ENCODE measurements at places on chromosomes 2 and 18.
A peak's percentile ranks its signal among the peaks of the same experiment; 100 is the strongest.

- no peaks in the 10 kb centered on the region for H3K27me3 ChIP-seq
- H3K4me3 ChIP-seq = no peak overlapping the region
- no peak overlapping the region for H3K27ac ChIP-seq
- no peaks in the 10 kb centered on the region for H3K4me1 ChIP-seq
These were observed 5.1 kb upstream of the CALCRL start for GRCh38 chr2:187453078-187453641.

- no peak within 1 kb of the TSS for H3K27ac ChIP-seq
- peaks cover 35% of the 10 kb centered on the region for H3K4me1 ChIP-seq
- H3K27me3 ChIP-seq = no peaks in the 10 kb centered on the region
- peak; percentile 46 for DNase-seq
- H3K4me3 ChIP-seq = peak within 1 kb of the TSS; percentile 95
These were observed at the start of gene SESTD1 for GRCh38 chr2:179264368-179265081. Gene SESTD1, minus strand, starts transcription at chr2:179264832. Its CDS starts 72,991 bp downstream, at chr2:179191841.

DNA sequence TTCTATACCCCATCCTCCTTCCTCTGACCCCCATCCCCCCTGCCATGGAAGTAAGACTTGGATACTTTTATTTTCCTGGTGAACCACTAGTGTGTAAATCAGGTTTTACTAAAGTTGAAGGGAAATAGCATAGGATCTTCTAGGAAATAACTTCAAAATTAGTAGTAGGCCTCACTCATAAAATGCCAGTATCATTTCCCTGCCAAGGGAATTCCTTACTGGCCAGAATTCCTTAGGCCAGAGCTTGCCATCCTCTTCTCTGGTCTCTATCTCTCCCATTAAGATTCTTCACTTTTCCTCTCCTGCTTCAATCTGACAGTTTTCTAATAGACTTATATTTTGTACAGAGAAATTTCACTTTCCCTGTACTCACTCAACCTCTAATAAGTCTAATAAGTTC lies 322.8 kb upstream of the TANK start:
- DNase-seq = no peak
- no peak overlapping the region for H3K27ac ChIP-seq
- H3K36me3 ChIP-seq = no peaks in the 10 kb centered on the region
- no peaks in the 10 kb centered on the region for H3K27me3 ChIP-seq

- no peak overlapping the region for H3K27ac ChIP-seq
- H3K27me3 ChIP-seq = no peaks in the 10 kb centered on the region
- H3K4me3 ChIP-seq = no peak overlapping the region
- H3K4me1 ChIP-seq = no peaks in the 10 kb centered on the region
These were observed 50.1 kb downstream of the KIAA2012 start for GRCh38 chr2:202122980-202123720.

- no peaks in the 10 kb centered on the region for H3K27me3 ChIP-seq
- no peak for DNase-seq
- peaks cover 9% of the 10 kb centered on the region for H3K4me1 ChIP-seq
- no peak overlapping the region for H3K4me3 ChIP-seq
- H3K27ac ChIP-seq = no peak overlapping the region
These were observed 24.2 kb downstream of the ZAP70 start for GRCh38 chr2:97737421-97738178.

DNA sequence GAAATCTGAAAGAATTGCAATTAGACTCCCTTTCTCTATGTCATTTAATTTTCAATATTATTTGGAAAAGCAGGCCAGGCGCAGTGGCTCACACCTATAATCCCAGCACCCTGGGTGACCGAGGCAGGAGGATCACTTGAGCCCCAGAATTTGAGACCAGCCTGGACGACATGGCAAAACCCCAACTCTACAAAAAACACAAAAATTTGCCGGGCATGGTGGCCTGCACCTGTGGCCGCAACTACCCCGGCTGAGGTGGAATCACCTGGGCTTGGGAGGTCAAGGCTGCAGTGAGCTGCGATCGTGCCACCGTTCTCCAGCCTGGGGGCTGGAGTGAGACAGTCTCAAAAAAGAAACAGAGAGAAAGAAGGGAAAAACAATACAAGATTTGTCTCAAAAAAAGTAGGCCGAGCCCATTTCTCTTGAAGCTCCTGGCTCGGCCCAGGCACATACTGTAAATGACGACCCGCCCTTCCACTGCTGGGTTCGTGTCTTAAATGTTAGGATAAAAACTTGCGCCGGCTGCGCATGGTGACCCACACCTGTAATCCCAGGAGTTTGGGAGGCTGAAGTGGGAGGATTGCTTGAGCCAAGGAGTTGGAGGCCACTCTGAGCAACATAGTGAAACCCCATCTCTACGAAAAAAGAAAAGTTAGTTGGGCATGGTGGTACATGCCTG lies 31.1 kb upstream of the GPC1 start:
- no peak overlapping the region for H3K4me3 ChIP-seq
- no peaks in the 10 kb centered on the region for H3K4me1 ChIP-seq
- H3K36me3 ChIP-seq = no peaks in the 10 kb centered on the region
- DNase-seq = no peak
- no peaks in the 10 kb centered on the region for H3K27me3 ChIP-seq

GRCh38 chr18:59426855-59427254 lies 67.8 kb upstream of the LMAN1 start:
- H3K27me3 ChIP-seq = no peaks in the 10 kb centered on the region
- no peak for DNase-seq
- H3K36me3 ChIP-seq = no peaks in the 10 kb centered on the region
- no peak overlapping the region for H3K4me3 ChIP-seq

DNA sequence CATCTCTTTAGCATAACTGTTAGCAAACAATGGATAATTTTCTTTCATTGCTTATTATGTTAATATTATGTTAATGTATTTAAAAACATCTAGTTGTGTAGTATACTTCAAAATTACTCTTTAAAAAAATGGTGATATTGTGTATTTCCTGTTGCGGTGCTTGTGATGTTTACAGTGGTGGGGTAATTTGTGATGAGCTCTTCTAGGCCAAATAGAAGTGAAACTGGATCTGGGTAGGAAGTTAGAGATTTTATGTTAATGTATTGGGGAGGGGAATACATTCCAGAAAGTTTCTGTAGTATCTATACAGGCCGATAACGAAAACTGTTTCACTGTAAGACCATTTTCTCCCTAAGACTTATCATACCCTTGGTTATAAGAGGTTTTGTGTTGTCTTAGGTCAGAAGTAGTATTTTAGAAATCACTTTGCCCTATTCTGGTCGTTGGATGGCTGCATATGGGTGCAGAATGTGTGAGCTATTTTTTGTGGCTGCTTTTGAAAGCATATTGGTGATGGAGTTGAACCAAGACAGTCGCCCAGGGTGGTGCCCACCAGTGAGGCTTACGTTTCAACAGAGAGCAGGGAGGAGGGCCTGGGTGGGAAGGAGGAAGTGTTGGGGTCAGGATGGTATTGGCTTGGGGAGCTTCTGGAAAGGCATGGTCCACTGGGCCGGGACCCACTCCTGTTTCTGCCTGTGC lies 5.8 kb downstream of the TSHZ1 start:
- no peak for DNase-seq
- H3K36me3 ChIP-seq = no peaks in the 10 kb centered on the region
- H3K4me1 ChIP-seq = peaks cover 21% of the 10 kb centered on the region
- H3K27ac ChIP-seq = no peak overlapping the region
- no peak overlapping the region for H3K4me3 ChIP-seq

- H3K36me3 ChIP-seq = no peaks in the 10 kb centered on the region
- H3K4me3 ChIP-seq = no peak overlapping the region
- H3K27ac ChIP-seq = peak overlapping the region; percentile 66
These were observed 100.5 kb downstream of the TACR1 start for GRCh38 chr2:75098856-75099255.

- H3K36me3 ChIP-seq = no peaks in the 10 kb centered on the region
- no peak for DNase-seq
- peaks cover 45% of the 10 kb centered on the region for H3K4me1 ChIP-seq
- peak overlapping the region; percentile 22 for H3K27ac ChIP-seq
- H3K27me3 ChIP-seq = no peaks in the 10 kb centered on the region
These were observed 110.0 kb upstream of the STPG4 start for GRCh38 chr2:47265158-47265557.

DNA sequence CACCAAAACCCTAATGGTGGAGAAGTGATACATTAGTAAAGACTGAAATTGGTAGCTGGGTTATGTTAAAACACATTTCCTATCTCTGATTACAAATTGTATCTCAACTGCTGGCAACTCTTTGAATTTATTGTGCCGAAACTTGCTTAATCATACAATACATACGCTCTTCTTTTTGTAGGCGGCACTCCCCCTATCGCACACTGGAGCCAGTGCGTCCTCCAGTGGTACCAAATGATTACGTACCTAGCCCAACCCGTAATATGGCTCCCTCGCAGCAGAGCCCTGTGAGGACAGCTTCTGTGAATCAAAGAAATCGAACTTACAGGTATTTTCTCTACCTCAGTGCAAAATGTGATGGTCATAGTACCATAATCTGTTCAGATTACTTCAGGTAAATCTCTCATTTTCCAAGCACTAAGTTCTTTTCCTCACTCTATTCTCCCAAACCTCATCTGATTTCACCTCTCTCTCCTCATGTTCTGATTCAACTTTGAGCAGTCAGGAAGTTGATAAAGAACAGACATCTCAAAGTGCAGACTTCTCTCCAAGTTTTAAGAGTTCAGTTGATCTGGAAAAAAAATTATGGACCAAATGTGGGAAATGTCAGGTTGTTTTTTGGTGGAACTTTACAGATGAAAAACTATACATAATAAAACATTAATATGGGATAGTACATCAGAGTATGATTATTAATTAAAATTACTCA lies 66.5 kb downstream of the ABI2 start:
- peaks cover 27% of the 10 kb centered on the region for H3K36me3 ChIP-seq
- H3K4me3 ChIP-seq = no peak overlapping the region
- no peak for DNase-seq
- H3K27ac ChIP-seq = no peak overlapping the region

DNA sequence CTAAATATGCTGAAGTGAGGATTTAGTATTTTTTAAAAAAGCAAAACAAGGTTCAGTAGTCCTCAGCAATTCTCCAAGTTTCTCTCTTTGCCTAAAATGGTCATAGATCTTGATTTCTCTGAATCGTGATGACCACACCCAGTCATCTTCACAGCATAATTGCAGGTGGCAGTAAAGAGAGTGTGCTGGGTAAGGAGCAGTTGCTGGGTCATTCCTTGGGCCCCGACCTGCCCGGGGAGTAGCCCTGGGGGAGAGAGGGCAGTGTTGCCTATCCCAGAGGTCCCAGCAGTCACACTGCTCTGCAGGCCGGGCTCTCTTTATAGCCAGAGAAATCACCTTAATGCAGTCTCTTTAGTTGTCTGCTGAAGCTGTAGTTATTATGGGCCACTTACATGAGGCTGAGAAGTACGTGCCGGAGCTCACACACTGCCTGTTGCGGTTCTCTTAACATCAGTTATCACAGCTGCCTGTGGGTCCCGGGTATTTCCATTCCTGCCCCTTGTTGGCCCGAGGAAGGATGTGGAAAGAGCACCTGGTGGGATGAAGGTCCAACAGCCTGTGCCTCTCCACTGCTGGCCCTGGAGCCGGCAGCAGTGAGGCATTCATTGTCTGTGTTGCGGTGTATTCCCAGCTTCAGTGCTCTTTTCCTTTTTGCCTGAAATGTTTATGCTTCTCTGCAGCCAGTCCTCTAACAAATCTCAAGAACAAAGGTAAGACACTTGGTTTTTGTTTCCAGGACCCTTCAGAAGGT lies 230.1 kb downstream of the ALPK2 start:
- DNase-seq = no peak
- H3K4me1 ChIP-seq = no peaks in the 10 kb centered on the region
- no peak overlapping the region for H3K27ac ChIP-seq
- peaks cover 15% of the 10 kb centered on the region for H3K36me3 ChIP-seq
- H3K27me3 ChIP-seq = no peaks in the 10 kb centered on the region

GRCh38 chr2:238910751-238911351 lies 63.0 kb downstream of the TWIST2 start:
- H3K4me3 ChIP-seq = no peak overlapping the region
- peaks cover 25% of the 10 kb centered on the region for H3K4me1 ChIP-seq
- H3K36me3 ChIP-seq = no peaks in the 10 kb centered on the region

- DNase-seq = peak; percentile 80
- H3K27me3 ChIP-seq = no peaks in the 10 kb centered on the region
- H3K4me1 ChIP-seq = peaks cover 18% of the 10 kb centered on the region
These were observed 22.8 kb upstream of the DNAH6 start for GRCh38 chr2:84493514-84493913.

DNA sequence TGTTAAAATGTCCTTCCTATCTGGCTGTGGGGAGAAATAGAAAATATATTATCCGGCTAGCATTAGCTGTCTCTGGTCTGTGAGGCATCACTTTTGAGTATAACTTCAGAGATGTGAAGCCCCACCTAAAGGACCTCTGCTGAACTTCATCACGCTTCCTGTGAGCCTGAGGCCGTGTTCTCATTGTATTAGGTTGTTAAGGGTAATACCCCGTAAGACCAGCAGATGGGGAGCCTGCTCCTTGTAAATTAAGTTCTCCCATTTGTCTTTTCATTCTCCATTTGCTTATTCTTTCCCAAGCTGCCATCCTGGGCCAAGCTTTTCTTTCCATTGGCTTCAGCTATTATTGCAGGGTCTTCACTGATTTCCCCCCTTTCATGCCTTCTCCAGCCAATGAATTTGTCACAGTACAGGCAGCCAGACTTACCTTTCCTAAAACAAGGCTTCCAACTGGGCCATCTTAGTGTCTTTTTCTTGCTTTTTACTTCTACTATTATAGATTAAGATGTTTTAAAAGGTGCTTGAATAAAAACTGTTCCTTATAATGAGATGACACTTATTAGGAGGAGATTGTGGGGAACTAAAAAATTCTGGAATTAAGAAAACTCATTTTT lies 12.4 kb downstream of the NIF3L1 start:
- no peak overlapping the region for H3K27ac ChIP-seq
- no peaks in the 10 kb centered on the region for H3K4me1 ChIP-seq
- no peaks in the 10 kb centered on the region for H3K27me3 ChIP-seq
- DNase-seq = peak; percentile 94

- peaks cover 13% of the 10 kb centered on the region for H3K4me1 ChIP-seq
- H3K36me3 ChIP-seq = peaks cover 7% of the 10 kb centered on the region
- DNase-seq = peak; percentile 72
- H3K27me3 ChIP-seq = no peaks in the 10 kb centered on the region
- H3K27ac ChIP-seq = peak overlapping the region; percentile 54
- H3K4me3 ChIP-seq = no peak overlapping the region
These were observed 57.6 kb downstream of the EVA1A start for GRCh38 chr2:75503048-75503607.

GRCh38 chr2:183193904-183194303 lies 69.7 kb downstream of the NUP35 start:
- H3K36me3 ChIP-seq = peaks cover 17% of the 10 kb centered on the region
- no peak overlapping the region for H3K27ac ChIP-seq
- DNase-seq = no peak
- no peak overlapping the region for H3K4me3 ChIP-seq

DNA sequence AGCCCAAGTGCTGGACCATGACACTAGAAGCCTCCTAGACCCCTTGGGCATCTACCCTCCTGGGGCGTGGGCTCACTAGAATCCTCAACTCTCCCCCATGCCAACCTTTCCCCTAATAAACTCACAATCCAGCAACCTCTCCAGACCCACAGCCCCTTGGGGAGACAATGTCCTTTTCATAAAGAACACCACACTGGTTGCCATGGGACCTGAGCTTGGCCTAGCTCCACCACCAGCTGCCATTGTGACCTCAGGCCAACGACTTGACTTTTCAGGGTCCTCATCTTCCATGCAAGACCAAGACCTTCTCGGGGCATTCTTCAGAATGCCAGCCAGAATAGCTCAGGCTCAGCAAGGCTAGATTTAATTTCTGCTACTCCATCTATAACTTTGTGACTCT lies 128.1 kb upstream of the NPAS2 start:
- H3K27ac ChIP-seq = no peak overlapping the region
- DNase-seq = no peak
- H3K4me1 ChIP-seq = no peaks in the 10 kb centered on the region
- no peaks in the 10 kb centered on the region for H3K36me3 ChIP-seq
- no peak overlapping the region for H3K4me3 ChIP-seq

- DNase-seq = no peak
- no peak overlapping the region for H3K27ac ChIP-seq
- no peaks in the 10 kb centered on the region for H3K27me3 ChIP-seq
- H3K36me3 ChIP-seq = no peaks in the 10 kb centered on the region
These were observed 6.8 kb downstream of the AGXT start for GRCh38 chr2:240875228-240876034.

All from PC-3 (cell line).